ENCODE measurements at places on chromosomes 2 and 18.

DNA sequence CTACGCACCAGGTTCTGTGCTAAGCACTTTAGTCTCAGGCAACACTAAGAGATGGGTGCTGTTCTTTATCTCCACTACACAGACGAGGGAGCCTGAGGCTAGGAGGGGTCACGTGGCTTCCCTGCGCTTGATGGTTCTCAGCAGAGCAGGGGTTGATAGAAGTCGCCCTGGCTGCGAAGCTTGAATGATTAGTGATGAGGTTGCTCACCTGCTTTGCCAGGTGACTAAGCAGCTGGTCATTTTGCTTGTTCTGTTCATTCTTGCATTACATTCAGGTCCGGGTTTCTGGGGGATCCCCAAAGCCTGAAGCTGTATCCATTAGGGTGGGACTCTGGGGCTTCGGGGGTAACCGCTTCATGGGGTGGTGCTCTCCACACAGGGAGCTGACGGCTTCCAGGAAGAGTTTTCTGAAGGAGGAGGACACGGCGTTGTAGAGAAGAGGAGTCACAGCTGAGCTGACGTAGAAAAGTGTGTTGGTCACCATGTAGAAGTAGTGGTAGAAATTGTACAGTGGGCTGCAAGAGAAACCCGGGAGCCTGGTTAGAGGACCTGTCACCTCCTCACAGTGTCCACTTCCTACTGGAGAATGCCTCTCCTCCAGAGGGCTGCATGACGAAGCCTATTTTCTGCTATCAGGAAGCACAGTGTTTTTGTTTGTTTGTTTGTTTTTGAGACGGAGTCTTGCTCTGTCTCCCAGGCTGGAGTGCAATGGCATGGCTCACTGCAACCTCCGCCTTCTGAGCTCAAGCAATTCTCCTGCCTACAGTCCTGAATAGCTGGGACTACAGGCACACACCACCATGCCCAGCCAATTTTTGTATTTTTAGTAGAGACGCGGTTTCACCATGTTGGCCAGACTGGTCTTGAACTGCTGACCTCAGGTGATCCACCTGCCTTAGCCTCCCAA lies 11.5 kb downstream of the NTSR2 start:
- no peak for DNase-seq

DNA sequence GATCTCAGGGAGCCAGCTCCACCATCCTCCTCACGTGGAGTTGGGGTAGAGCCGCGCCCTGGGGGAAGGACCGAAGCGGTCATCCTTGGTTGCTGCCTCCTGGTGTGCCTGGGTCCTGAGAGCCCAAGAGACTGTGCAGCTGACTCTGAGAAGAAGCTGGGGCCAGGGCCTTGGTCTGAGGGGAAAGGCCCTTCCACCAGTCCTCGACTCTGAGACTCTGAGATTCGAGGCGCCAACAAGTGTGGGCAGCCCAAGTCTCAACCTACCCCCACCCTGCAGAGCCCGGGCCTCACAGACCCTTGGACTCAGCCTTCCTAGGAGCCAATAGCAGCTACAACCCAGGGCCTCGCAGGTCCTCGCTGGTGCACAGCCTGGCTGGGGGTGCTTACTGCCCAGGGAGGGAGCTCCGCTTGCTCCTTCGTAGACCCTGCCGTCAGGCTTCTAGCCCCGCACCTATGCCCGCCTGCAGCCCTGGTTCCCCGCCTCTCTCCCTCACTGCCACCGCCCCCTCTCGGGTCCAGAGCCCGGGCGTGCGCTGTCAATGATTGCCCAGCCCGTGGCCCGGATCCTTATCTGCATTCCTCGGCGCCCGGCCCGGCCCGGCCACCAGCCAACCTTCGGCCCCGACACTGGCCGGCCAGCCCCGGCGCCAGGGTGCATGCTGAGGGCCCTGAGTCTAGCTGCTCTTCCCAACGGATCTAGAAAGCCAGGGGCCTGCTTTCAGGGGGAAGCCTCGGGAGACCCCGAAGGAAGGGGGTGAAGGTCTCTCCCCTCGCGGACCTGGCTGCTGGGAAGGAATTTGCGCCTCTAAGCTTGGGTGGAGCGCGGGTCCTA lies 2.0 kb downstream of the IHH start:
- DNase-seq, result no peak

GRCh38 chr18:25298853-25299274 lies 53.1 kb downstream of the ZNF521 start:
- DNase-seq, result no peak

GRCh38 chr18:75802681-75803080 lies 375.2 kb upstream of the SMIM21 start:
- DNase-seq, result no peak

GRCh38 chr18:9796011-9796410 lies 87.9 kb downstream of the RAB31 start:
- DNase-seq, result no peak

DNA sequence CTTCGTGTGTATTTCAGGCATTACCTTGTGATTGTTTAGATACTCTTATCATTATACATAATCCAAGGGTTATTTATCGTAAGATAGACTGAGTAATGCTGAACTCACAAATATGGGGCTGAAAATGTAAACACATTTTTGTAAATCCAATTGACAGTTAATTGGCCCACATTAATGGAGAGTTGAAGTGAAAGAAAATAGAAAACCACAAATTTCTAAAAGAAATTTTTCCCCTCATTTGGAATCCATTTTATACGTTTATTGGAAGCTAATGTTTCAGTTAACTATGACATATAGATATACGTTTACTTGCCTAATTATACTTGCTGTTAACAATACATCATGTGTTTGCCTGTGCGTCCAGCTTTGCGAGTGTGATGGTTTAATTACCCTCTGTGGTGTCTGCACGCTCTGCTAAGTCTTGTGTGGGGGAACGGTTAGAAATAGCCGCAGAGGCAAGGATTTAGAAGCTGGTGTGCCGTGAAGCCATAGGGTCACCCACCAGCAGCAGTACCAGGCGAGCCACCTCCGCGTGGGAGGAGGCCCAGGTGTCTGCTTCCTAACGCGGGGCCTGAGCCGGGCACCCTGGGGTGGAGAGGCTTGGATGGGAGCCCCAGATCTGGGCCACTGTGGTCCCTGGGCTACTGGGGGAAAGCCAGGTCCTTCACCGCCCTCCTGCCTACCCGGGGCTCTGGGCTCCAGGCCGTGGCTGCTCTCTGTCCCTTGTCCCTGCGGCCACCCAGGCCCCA lies 38.0 kb downstream of the TSHZ1 start:
- DNase-seq, result no peak

DNA sequence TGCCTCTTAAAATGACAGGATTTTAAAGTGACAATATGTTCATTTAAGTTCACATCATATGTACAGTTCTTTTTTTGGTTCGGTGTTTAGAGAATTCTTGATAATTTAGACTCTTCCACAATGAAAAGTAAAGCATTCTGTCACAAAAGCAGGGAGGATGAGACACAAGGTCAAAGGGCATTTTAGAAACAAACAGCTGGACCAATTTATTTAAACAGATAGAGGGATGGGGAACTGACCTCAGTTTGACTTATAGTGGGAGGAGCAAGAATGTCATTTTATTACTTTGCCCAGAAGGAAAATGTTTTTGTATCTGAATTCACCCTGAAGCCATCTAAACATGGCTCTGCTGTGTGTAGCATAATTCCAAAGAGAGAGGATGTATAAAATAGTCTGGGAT lies 128.5 kb downstream of the MEIS1 start:
- DNase-seq, result no peak

- no peak for DNase-seq
These were observed 160.2 kb downstream of the TAF4B start for GRCh38 chr18:26386441-26386840.
